CD8-positive, alpha-beta T cell (primary cell): ENCODE measurements at places on chromosomes 7 and 10.

GRCh38 chr10:119222966-119223386 lies 15.6 kb downstream of the GRK5 start:
- DNase-seq = no peak

DNA sequence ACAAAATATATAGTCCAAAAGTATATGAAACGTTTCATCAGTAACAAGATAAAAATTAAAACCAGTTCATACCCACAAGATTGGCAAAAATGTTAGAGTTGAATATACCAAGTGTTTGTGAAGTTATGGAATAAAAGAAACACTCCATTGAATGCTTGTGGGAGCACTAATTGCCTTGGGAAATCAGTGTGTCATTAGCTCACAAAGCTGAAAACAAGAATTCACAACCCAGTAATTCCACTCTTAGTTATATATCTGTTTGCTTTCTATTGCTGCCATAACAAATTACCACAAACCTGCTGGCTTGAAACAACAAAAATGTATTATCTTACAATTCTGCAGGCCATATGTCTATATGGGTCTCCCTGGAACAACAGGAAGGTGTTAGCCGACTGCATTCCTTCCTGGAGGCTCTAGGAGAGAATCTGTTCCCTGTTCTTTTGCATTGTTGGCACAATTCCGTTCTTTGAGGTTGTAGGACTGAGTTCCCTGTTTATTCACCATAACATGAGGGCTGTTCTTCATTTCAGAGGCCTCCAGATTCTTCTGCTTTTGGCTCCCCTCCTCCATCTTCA lies 45.7 kb downstream of the SEM1 start:
- DNase-seq = no peak

- DNase-seq = no peak
Measured at GRCh38 chr10:67912331-67912946, 28.0 kb downstream of the SIRT1 start.

DNA sequence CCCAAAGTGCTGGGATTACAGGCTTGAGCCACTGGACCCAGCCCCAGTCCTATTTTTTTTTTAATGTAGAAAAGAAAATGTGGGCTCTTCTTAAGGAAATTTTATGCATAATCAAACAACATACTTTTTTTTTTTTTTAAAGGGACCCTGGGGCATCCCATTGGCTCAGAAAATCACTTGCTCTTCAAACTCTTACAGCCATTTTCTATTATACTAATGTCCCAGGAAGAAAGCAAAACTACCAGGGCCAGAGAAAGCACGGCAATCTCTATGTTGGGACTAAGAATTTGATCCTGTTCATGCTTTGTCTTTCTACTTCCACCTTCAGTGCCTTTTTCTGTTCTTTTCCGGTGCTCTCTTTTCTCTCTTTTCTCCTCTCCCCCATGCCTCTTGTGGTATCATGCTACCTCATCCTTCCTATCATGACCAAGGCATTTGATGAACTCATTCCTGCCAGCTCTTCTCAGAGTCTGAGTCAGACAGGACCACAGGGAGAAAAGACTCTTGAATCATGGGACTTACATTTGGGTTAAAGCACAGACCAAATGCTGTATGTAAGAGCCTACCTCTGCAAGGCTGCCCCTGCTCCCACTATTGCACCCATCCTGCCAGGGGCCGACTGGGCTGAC lies 76.4 kb upstream of the CCNY start:
- DNase-seq = no peak

- DNase-seq = no peak
Measured at GRCh38 chr7:86158111-86158510, 485.6 kb upstream of the GRM3 start.

DNA sequence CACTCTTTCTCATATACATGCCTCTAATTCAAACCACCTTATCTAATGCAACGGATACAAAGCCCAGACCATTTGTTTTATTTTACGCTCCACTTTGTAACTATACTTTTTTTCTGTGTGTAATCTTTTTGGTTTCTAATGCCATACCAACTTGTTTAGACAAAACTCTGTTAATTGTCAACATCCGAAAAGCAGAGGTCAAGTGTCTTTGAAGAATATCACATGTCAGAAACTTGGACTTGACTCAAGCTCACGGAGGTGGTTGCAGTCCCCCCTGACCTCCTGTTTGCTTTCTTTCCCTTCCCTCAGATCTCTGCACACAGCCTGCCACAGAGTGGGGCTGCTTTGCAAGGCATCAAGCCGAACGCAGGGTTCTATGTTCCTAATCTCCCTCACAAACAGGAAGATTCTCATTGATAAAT lies 698.9 kb downstream of the PARD3 start:
- DNase-seq = no peak

DNA sequence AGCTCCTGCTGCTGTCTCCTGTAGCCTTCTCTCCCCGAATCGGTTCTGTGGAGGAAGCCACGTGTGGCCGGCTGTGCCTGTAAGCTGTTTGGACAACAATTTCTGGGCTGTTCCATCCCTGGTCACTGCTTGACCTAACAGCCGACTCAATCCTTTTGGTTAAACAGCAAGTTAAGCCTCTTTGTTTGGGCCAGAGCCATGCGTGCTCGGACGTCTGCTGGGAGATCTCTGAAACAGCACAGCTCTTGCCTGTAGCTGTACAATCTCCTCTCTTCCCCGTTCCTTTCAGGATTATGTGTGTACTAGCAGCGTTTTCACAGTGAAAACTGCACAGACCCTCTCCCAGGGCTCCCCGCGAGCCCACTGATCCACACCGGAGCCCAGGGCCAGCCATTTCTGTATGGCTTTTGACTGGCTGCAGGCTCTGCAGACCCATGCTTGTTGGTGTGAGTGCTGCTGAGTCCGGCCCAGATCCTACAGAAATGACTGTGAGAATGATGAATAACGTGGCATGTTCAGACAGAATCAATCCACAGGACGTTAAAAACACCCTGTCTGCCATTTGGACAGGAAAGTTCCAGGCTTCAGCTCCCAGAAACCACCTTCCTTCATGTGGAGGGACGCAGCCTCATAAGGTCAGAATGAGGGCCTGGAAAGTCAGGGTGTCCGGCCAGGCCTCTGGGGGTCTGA lies 428.6 kb upstream of the ADARB2 start:
- no peak for DNase-seq

DNA sequence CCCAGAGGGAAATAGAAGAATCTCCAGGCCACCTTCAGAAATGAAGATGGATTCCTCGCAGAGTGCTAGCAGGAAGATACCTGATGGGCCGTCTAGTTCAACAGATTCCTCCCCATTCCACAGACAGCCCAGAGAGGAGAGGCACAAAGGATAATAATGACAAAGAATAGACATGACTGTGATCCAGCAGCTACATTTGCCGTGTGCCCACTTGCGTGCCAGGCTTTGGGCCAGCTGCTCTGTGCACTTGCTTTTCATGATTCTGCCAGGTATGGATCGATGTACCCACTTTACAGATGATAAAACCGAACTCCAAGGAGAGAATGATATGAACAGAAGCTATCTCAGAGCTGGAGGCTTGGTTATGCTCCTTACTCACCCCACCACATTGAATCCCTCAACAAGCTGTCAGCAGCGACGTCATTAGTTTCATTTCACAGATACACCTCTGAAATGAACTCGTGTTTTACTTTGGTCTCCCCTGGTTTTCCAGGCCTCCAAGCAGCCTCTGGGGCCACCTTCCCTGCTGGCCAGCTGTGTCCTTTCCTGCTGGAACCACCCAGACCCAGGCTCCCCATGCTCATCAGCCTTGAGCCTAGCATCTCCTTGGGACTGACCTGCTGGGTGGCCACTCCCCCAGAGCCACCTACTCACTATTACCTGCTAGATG lies 11.9 kb upstream of the WDFY4 start:
- no peak for DNase-seq

DNA sequence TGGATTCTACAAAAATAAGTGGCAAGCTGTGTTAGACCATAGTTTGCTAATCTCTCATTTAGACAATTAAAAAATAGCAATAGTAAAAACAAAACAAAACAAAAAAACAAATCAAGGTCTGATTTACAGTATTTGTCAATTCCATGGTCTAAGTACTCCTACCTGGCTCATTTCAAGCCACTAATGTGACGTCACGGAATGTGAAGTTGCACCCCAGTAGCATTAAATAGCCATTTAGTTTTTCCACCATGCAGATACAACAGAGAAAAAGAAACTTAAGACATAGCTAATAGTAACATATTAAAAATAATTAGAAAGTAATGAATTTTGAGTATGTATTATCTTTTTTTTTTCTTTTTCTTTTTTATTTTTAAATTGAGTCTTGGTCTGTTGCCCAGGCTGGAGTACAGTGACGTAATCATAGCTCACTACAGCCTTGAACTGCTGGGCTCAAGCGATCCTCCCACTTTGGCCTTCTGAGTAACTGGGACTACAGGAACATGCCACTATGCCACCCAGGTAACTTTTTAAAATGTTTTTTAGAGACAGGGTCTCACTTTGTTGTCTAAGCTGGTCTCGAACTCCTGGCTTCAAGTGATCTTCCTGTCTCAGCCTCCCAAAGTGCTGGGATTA lies 101.2 kb downstream of the MKX start:
- DNase-seq = no peak

- DNase-seq = no peak
Measured at GRCh38 chr10:61744469-61744868, 81.7 kb downstream of the CABCOCO1 start.

DNA sequence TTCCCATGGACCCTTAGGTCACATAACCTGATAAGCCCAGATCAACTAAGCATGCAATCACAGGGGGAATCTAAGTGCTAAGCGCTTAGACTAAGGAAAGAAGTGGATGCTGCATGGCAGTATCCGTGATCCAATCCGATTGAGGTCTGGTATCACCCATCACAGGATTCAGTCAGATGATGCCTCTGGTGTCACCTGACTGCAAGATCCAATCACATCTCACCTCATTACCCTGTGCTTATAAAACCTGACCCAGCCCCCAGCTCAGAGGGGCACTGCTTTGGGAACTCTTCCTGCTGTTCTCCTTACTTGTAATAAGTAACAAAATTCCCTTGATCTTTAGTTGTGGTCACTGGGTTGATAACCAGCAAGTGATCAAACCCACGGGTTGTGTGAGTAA lies 84.7 kb upstream of the TMEM168 start:
- DNase-seq = no peak

GRCh38 chr7:142703655-142704305 lies 45.5 kb upstream of the PRSS1 start:
- no peak for DNase-seq

DNA sequence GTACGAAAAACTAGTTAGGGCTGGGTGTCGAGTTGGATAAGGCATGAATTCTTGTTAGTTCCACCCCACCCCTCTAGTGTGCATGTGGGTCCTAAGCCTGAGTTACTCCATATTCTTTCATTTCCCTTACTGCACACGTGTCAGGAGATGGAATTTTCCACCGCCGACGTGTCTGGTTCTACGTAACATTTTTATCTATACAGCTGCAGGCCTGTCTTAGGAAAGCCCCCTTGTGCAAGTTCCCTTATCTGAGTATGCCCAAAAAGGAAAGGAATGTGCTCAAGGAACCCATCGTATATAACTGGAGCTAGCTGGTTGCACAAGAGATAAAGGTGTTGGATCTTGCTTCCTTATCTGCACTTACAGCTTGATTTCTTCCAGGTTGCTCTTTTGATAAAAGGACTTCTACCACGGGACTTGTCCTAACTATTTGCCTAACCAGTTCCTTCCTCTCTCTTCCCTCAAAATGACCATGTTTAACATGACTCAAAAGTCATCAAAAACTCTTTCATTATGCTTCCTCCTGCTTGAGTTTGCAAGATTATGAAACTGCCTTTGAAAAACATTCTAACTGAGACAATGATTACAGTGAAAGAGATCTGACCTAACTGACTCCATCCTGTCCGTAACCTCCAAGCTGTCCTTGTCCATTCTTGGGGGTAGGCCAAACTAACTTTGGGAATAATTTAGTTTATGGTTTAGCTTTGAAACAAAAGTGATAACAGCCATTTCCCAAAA lies 181.4 kb downstream of the AKR1D1 start:
- DNase-seq = no peak

DNA sequence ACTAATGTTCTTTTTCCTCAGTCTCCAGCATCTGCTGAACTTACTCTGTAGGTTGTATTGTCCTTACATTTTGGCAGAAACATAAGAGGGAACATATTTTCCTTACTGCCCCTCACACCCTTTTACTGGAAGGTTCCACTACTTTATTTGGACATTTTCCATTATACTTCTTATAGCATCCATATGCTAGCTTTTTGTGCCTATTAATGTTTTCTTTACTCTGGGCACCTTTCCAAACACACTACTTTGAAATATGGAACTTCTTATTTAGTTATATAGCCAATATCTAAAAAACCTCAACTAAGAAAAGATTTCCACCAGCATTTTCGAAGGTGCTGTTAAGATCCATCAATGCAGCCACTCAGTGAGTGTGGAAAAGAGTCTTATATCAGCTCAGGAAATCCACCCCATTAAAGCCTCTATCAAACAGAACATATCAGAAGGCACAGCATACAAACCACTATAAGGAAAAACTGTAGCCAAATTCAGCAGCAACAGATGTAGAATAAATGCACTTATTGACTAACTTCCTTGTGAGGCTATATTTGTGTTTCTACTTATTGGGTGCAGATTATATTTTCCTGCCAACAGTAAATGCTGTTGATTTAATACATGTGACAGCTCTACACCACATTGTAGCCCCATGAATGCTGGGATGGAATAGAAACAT lies 272.5 kb upstream of the SEMA3E start:
- no peak for DNase-seq

DNA sequence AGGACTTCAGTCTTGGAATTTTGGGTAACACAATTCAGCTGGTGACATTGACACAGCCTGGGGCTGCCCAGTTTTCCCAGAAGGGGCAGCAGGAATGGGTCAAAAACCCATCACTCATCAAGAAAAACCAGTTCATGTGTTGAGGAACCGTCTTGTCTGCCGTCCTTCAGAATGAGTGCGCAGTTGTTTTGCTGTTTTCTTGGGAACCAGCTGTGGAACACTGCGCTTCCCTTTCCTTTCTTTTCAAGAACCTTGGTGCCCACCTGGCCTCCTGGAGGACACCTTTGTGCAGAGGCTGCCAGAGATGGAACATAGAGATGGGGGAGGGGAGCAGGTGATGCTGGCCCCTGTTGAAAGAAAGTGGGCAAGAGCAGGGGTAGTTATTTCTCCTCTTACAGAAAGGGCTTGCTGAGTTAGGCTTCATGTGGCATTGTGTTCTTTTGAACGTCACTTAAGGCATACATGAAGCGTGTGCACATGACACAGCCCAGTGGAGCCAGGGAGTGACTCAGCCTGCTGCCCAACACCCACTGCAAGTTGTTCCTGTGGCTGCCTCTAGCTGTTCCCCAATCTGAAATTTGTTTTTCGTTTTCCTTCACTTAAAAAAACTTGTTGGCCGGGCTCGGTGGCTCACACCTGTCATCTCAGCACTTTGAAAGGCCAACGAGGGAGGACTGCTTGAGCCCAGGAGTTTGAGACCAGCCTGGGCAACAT lies 87.4 kb upstream of the TNS3 start:
- DNase-seq = no peak

- peak; percentile 70 for DNase-seq
Measured at GRCh38 chr7:101017064-101017777, 2.7 kb upstream of the MUC17 start.

DNA sequence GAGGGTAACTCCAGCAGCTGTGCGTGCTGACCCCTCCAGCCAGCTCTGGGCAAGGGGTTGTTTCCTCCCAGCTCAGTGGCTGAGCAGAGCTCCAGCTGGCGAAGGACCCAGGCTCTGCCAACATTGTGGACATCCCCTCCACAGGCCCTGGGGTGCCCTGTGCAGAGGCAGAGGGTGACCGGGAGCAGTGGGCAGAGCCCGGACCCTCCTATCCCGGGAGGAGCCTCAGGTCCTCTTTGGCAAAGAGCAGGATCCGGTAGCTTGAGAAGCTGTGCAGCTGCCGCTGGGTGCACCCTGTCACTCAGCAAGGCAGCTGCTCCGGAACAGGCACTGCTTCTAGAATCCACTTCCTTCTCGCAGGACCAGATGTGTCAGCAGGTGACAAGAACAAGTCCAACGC lies 175.9 kb downstream of the EBF3 start:
- DNase-seq = no peak

- DNase-seq = no peak
Measured at GRCh38 chr10:129386415-129387257, 80.4 kb upstream of the MGMT start.
